Purkinje cell (primary cell): ENCODE measurements at places on chromosomes 3 and 15. TPM values are rescaled to one million over a fixed set of nuclear protein-coding genes. Genes with fewer than 3 reads are reported as not detected.

TMEM40 gene
- polyA plus RNA-seq: not detected in 2 replicates

DNASE1L3 gene
- polyA plus RNA-seq: not detected in 2 replicates

TIPARP gene
- polyA plus RNA-seq: 5.2 and 13.1 TPM in 2 replicates

DAG1 gene
- polyA plus RNA-seq: 4.3 and 5.5 TPM in 2 replicates

DGKG gene
- 66.0 and 73.5 TPM in 2 replicates for polyA plus RNA-seq

FOXB1 gene
- polyA plus RNA-seq: not detected in 2 replicates

MAP6D1 gene
- 8.7 and 13.6 TPM in 2 replicates for polyA plus RNA-seq

UCN2 gene
- not detected in 2 replicates for polyA plus RNA-seq

HES1 gene
- 7.5 and 8.4 TPM in 2 replicates for polyA plus RNA-seq

MUC4 gene
- polyA plus RNA-seq: 0.15 TPM in 1 of 2 replicates, not detected in the other

INKA1 gene
- not detected in 2 replicates for polyA plus RNA-seq

A4GNT gene
- not detected in 2 replicates for polyA plus RNA-seq

SLC9C1 gene
- not detected in 2 replicates for polyA plus RNA-seq

TMC3 gene
- polyA plus RNA-seq: not detected in 2 replicates

EXD1 gene
- 0.78 TPM in 1 of 2 replicates, not detected in the other for polyA plus RNA-seq

RCCD1 gene
- 0.66 and 1.2 TPM in 2 replicates for polyA plus RNA-seq
